ENCODE measurements at places on chromosomes 5 and 9.

GRCh38 chr9:3746296-3747275 is 220.8 kb upstream of the RFX3 start:
- DNase-seq = peak; percentile 4

DNA sequence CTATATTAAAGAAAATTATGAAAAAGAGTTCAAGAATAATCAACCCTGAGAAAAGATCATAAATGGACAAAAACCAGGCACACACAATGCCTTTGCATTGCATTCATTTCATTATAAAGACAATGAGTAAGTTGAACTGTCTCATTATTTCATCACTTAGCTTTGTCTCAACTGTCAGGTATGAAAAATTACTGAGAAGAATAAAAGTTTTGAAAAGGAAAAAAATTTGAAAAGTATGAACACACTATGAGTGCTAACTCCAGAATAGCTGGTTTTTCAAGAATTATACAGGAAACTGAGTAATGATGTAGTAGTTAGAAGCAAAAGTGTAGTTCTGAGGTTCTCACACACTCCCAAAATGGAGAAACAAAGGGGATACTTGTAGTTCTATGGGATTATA is 16.3 kb upstream of the ANXA1 start:
- DNase-seq = no peak

DNA sequence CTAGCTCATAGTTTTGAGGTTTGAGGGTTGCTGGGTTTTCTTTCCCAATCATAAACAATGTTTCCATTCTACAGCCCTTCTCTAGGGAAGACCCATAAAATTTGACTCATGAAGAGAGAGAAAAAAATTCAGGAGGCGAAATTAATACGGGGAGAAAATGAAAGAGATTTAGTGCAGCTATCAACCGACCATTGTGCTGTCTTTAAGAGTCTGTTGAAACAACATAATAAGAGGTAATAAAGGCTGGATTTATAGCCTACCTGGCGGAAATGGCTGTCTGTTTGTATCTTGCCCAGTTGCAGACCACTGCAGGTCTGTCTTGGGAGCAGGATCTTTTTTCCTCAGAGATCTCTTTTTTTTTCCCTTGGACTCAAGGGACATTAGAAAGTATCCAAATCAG is 66.9 kb downstream of the TLR4 start:
- DNase-seq = no peak

- DNase-seq = no peak
Measured at GRCh38 chr5:111135363-111135762, 43.2 kb downstream of the WDR36 start.

DNA sequence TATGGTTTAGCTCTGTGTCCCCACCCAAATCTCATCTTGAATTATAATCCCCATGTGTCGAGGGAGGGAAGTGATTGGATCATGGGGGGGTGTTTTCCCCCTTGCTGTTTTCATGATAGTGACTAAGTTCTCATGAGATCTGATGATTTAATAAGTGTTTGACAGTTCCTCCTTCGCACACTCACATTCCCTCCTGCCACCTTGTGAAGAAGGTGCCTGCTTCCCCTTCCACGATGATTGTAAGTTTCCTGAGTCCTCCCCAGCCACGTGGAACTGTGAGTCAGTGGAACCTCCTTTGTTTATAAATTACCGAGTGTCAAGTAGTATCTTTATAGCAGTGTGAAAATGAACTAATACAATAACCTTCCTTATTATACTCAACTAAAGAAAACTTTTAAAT is 24.3 kb upstream of the TEX10 start:
- DNase-seq = no peak

- no peak for DNase-seq
Measured at GRCh38 chr5:126516133-126516532, 78.9 kb downstream of the ALDH7A1 start.

DNA sequence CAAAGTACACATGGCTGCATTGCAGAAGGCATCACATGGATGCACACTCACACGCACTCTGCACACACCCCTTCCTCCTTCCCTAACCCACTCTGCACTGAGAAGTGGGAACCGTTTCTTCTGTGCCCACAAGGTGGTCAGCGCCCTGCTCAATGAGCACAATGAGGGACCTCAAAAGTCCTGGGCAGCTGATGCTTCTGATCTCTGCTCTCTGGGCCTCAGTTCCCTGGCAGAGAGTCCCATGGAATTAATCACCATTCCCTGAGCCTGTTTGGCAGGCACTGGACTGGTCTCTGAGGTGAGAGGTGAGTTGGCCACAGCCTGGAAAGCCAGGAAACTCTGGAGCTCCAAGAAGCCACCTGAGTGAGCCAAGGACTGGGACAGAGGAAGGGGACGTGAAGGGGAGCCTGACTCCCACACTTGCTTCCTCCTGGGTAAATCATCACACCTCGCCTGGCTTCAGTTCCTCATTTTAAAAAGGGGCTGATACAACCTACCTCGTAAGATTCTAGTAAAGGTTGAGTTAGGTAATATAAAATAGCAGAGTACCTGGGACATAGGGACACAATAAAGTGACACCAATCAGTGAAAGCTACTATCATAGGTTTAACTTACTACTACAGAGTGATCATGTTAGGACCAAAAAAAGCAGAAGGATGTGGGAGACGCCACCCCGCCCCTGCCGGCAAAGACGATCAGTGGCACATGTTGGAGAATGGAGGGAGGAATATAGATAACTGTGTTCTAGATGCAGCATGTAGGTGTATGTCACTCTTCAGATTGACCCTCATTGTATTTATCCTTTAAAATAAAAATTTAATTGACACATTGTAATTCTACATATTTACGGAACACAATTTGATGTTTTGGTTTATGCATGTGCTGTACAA is 21.1 kb upstream of the IGFBPL1 start:
- DNase-seq = no peak

DNA sequence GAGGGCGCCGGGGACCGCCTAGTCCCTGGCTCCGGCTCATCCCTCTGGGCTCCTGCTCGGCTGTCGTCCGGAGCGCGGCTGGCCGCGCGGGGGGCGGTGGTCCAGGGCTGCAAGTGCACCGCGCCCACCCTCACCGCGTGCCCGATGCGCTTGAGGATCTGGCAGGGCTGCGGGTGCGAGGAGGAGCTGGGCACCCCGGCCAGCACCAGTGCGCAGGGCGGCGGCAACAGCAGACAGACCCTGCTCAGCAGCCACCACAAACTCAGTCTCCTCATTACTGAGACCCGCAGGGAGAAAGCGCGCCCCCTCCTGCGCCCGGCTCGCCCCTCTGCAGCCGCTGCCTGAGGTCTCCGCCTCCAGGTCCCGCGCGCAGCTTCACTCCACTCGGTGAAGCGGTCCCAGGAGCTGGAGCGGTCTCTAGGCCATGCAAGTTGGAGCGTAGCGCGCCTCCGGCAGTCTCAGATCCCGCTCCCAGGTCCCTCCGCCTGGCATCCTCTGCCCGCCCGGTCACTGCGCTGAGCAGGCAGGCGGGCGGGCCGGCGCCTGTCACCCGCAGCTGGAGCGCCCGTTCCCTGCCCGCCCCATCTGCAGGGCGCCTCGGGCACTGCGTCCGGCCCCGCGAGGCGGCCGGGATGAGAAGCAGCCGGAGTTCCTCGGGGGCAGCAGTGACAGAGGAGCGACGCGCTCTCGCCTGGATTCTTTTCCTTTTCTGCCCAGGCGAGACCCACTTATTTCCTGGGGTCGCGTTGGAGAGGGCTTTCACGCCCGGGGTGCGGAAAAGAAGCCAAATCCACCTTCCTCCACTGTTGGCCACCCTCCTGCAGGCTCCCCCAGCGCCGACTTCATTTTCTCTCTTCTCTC is 512 bp downstream of the GRIN3A start:
- no peak for DNase-seq

- DNase-seq = no peak
Measured at GRCh38 chr9:68905129-68905528, 108.8 kb downstream of the PRKACG start.

DNA sequence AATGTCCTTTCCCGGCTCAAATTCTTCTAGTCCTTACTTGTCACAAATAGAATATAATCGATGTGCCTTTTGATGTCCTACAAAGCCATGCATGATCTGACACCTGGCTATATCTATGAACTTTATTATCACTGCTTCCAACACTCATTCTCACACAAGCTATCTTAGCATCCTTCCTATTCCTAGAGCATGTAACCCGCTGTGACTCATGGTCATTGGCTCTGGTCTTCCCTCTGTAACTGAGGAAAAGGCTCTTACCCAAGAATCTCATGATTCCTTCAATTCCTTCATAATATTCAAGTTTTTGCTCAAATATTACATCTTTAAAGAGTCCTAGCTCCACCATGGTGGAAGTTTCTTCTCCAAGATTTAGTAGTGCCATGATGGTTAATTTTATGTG is 480.0 kb upstream of the PAPPA start:
- no peak for DNase-seq

DNA sequence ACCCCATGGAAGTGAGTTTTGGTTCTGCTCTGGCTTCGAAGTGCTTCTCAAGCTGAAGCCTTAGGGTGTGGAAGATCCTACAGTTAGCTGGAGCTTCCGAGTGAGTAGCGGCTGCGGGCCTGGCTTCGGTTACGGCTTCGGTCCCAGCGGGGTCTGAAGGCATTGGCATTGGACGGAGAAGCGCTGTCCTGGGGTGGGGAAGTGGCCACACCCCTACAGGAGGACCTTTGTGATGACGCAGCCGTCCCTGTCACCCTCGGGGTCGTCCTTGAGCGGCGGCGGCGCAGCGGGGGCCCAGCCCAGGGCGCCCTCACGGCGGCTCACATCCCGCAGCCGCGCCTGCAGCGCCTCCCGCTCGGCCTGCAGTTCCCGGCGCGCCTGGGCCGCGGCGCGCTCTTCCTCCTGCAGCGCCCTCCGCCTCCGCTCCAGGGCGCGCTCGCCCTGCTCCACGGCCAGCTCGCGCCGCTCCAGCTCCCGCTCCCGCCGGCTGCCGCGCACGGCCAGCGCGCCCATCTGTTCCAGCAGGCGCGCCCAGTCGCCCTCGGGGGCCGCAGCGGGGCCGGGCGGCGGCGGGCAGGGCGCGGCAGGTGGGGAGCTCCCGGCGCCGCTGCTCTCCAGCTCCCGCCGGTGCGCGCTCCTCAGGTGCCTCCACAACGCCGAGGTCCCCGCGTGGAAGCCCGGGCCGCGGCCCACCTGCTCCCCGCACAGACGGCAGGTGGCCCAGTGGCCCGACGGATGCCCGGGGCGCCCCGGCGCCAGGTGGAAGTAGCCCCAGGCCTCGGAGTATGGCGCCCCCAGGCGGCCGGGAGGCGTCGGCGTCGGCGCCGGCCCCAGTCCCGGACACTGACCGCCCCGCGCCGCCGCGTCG is 9.9 kb downstream of the ZBED3 start:
- DNase-seq = no peak

GRCh38 chr9:89622933-89623861 is 18.4 kb downstream of the GADD45G start:
- DNase-seq = no peak

- no peak for DNase-seq
Measured at GRCh38 chr5:98157368-98157767, 616.1 kb upstream of the RGMB start.

- no peak for DNase-seq
Measured at GRCh38 chr9:112218908-112219307, 43.8 kb upstream of the SUSD1 start.

DNA sequence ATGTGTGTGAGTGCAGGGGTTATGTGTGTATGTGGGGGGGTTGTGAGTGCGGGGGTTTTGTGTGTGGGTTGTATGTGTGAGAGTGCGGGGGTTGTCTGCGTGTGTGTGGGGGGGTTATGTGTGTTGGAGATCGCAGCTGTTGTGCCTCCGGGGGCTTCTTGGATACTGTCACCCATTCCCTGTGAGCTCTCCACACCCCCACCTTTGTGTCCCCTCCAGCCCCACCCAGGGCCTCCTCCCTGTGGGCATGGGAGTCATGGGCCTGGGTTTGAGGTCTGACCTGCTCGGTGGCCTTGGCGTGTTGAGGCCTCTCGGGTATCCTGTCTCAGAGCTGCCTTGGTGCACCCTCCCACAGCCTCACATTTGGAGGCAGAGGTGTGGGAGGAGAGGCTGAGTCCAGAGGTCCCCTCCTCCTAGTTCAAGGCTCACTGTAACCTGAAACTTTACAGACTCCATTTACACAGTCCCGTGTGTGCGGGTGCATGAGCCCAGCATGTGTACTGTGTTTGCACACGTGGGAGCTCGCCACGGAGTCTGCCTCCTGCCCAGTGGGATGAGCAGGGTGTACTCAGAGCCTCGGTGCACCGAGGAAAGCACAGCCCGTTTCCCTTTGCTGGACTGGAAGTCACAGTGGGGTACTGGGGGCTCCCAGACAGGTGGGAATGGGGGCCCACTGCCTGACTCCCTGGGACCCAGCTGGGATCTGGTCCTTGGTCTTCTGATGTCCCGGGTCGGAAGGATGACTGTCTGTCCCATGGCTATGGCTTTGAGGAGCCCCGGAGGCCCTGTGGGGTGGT is 43.4 kb downstream of the RXRA start:
- no peak for DNase-seq

GRCh38 chr9:19615036-19615624 is 173.7 kb downstream of the SLC24A2 start:
- no peak for DNase-seq

- DNase-seq = no peak
Measured at GRCh38 chr9:82487935-82488312, 499.4 kb downstream of the SPATA31D1 start.

GRCh38 chr9:94760660-94761059 is 34.2 kb downstream of the AOPEP start:
- DNase-seq = no peak
